Stimulated activated CD8-positive, alpha-beta memory T cell treated with anti-CD3 and anti-CD28 coated beads, Interleukin-4, amount 100 ng/mL, for 48 hours (primary cell): ENCODE measurements at places on chromosomes 5 and 9.

DNA sequence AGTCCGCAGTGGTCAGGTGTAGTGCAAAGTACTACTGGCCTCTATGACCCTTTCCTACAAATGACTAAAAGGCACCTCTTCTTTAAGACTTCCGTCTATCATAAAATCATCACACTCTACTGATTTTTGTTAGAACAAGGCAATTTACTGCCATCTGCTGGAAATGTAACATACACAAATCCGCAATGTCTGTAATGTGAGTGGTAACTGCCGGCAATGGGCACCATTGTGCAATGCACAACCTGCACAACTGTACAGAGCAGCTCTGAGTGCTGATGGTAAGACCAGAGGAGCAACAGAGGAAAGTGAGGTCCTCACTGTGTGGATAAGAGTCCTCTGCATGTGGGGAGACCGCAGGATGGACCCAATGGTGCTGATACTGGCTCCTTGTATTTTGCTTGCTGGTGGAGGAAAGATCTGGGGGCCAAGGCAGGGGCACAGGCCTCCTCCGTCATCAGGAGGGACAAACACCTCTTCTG lies 103.7 kb downstream of the ATPSCKMT start:
- DNase-seq = no peak

DNA sequence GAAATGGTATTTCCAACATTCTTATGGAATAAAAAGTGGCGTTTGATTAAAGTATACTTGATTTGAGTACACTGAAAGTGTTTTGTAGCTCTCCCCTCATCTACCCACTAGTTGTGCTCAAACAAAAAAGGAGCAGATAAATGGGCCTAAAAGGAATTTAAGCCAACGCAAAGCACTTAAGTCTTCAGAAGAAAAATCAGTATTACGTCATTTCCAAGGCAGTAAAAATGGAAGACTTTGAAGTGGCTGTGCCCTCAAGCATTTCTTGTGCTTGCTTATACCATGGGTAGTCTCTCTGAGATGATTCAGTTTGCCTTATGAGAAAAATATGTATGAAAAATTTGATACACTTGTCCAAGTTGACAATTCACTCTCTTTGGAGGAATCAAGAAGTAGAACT lies 279.9 kb upstream of the CD180 start:
- no peak for DNase-seq

GRCh38 chr9:127896395-127897192 lies 2.8 kb downstream of the ST6GALNAC6 start:
- no peak for DNase-seq

DNA sequence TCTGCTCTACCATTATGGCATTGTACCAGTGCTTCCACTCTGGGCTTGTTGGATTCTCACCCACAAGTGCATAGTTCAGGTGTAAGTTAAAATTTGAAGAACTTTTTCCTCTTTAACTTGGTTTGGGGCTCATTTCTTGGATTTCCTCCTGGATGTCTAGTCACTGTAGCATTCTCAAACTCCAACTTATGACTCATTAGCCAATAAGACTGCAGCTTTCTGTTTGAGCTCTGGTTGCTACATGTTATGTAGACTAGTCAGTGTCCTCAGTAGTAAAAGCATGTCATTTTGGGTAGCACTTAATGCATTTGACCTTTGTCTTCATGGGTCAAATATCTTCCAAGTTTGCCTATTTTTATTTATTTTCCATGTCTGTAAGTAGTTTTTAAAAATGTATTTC lies 790.8 kb downstream of the BRINP1 start:
- no peak for DNase-seq

DNA sequence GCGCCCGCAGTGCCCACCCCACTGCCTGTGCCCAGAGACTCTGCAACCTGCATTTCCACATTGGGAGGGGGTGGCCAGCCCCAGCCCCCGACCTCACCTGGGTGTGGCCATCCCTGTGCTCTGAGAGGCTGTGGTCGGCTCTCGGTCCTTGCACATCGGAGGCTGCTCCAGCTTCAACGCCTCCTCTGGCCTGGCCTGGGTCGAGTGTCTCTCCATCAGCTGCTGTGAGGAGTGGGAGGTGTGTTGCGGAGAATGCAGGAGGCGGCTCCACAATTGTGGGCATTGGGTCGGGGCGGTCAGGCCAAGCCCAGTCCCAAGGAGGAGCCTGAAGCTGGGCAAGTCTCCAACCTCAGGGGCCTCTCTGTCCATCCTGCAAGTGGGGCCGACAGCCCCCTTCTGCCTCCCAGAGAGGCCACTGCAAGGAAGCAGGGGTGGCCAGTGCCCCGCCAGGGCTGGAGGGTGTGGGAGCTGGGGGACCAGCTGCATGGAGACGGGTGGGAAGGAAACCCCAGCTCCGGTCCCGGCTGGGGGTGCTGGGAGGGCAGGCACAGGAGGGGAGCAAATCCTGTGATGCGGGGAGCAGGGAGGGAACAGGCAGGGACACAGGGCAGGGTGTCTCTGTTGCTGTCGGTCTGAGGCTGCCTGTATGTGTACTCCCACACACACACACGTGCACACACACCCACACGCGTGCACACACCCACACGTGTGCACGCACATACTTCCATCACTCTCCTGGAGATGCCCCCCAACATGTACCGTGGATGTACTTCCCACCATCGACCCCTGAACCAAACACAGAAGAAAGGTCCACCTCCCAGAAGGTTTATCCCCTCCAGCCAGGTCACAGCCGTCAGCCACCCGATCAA lies 28.9 kb downstream of the CCDC187 start:
- DNase-seq = no peak

GRCh38 chr9:13113751-13114150 lies 165.7 kb downstream of the MPDZ start:
- no peak for DNase-seq

GRCh38 chr5:86532429-86532828 lies 85.3 kb upstream of the COX7C start:
- no peak for DNase-seq

GRCh38 chr5:132759114-132760048 lies 12.2 kb downstream of the CCNI2 start:
- peak; percentile 16 for DNase-seq

DNA sequence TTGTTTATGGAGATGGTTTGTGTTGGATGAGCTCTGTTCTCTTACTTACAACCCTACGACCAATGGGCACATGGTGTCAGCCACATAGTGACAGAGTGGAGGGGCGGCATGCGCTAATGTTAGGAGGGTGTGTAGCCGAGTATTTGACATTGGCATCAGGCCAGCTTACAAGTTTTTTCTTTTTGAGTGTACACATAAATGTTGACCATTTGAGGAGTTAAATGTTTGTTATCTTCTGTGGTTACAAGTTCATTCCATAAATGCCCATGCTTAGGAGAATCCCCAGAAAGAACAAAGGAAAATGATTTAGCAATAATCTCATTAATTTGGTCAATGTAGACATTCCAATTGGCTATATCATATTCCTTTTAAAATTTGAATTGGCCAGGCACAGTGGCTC lies 180.1 kb upstream of the ELL2 start:
- no peak for DNase-seq

DNA sequence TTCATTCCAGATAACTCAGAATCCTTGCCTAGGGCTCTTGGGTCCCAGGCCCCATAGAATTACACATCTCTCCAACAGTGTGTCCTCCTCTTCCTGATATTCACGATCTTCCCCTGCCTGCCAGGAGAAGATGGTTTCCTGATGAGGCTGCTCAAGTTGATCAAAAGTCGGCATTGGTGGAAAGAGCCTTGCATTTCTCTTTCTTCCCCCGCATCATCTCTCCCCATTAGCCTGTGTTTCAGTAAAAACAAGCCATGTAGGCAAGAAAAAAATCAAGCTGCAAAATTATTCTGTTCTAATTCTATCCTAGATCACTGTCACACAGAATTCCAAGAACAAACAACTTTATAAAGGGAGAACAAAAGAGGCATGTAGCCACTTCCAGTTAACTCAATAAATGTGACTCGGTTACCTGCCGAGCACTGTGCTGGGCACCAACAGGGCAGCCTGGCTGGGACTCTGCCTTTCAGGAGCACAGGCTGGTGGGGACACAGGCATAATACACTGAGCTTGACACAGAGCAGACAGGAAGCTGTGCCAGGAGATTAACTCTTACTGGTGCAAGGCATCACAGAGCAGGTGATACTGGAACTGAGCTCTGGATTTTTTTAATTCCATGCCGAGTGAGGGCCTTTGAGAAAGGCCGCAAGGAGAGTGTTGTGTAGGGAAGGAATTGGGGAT lies 25.6 kb downstream of the TMOD1 start:
- DNase-seq = no peak

DNA sequence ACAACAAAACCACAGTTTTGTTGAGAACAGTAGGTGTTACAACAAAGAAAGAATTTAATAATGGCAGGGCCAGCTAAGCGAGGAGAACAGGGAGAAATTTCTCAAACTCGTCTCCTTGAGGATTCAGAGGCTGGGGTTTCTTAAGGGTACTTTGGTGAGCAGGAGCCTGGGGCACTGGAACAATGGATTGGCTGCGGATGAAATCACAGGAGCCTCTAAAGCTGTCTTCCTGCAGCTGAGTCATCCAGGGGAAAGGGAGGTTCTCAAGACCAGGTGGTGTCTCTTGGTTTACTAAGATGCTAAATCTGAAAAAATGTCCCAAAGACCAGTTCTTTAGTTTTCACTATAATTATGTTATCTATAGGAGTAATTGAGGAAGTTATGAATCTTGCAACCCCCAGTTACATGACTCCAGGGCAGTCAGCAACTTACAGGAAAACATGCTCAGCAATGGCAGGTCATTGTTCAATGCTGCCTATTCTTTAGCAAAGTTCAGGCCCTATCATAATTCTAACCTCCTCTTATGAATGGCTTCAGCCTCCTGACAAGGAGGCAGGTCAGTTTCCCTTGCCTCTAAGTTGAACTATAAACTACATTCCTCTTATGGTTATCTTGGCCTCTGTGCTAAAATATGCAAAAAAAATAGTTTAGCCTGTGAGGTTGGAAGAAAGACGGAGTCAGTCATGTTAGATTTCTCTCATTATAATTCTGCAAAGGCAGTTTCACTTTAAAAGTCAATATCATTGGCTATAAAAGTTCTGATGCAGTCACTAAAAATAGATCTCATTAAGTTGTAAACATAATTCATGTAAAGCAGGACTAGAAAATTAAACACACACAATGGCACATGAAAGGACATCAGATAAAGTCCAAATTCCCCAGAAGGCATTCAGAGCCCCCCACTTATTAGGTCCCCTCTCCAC lies 63.3 kb upstream of the CKS2 start:
- DNase-seq = no peak

DNA sequence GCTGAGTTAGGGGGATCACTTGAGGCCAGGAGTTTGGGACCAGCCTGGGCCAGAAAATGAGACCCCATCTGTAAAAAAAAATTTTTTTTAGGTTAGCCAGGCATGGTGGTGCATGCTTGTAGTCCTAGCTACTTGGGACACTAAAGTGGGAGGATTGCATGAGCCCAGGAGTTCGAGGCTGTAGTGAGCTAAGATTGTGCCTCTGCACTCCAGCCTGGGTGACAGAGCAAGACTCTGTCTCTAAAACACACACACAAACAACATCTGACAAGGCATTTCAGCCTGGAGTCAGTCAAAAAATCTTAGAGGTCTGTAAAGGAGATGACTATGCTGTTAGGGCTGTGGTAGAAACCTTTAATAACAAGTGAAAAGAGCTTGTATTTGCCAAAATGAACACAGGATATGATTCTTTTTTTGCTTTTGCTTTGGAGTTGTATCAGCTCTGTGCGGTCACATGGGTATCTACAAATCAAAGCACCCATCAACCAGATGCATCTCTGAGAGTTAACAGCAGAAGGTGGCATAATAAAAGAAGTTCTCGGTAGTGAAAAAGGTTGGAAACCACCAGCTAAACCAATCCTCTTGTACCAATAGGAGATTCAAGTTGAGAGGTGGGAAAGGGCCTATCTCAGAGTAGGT lies 3.6 kb upstream of the PSMD5 start:
- no peak for DNase-seq

GRCh38 chr9:8143677-8144076 lies 344.1 kb upstream of the DMAC1 start:
- no peak for DNase-seq

DNA sequence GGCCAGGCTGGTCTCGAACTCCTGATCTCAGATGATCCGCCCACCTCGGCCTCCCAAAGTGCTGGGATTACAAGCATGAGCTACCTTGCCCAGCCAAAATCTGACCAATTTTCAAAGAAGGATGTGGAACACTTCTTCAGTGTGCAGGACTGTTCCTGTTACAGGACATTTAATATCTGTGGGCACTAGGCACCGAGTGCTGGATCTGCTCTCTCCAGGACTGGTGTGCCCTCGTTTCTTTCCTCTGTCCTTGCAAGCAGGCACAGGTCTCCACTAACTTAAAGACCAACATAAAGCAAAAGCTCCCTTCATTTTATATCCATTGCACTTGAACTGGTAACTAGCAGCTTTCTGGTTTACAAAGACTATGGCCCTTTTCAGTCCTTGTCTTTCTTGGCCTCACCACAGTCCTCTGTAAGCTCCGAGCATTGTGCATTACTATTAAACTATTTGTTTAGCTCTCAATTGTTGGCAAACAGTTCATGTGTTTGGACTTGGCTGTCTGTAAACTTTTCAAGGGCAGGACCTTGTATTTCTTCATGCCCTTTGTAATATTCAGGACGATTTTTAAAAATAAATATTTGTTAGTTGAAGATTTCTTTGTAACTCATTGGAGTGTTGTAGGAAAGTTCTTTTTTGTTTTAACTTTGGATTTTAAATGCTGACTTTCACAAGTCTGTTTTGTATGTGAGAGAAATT lies 37.3 kb downstream of the ARHGEF28 start:
- DNase-seq = no peak

DNA sequence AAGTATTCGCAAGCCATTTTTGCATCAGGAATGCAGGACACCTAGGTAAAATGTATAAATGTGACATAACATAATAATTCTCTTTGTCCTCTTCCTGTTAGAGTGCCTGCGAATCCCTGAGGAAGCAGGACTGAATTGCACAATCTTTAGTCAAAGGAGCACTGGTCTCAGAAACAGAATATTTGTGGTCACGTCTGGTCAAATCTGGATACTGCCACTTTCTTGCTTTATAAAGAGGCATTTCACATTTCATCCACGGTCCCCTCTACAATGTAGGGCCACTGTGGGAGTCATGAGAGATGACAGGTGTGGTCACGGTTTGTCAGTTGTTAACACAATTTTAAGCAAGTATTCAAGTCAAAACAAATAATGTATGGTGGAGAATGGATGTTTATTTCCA lies 564.0 kb downstream of the IRX1 start:
- DNase-seq = no peak

GRCh38 chr5:76808141-76808691 lies 10.6 kb upstream of the F2RL1 start:
- no peak for DNase-seq

DNA sequence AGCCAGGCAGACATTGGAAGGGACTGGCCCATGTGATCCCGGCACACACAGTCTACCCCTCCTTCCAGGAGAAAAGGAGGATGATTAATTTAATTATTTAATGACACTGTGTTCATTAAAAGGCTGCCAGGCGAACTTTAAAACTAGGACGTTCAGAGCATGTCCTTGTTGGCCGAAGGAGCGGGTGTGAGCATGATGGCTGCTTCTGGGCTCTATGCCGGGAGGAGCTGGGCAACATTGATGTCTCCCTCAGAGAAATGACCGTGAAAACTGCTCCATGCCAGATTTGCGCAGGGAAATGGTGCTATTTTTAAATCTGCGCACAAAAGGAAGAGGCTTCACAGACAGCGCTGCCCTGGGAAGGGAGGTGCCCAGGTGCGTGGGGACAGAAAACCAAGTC lies 284.9 kb upstream of the IRX4 start:
- DNase-seq = no peak
